Endothelial cell of coronary artery (primary cell): ENCODE measurements at places on chromosomes 12 and 14. TPM values are rescaled to one million over a fixed set of nuclear protein-coding genes. Genes with fewer than 3 reads are reported as not detected.

The TOGARAM1 gene
- 12.1 and 15.7 TPM in 2 replicates for total RNA-seq

The ANO4 gene
- under 0.01 and 0.94 TPM in 2 replicates for total RNA-seq

The IL22 gene
- not detected in 2 replicates for total RNA-seq

The RIN3 gene
- 3.9 and 4.9 TPM in 2 replicates for total RNA-seq

The APOF gene
- not detected in 2 replicates for total RNA-seq

The MFAP5 gene
- total RNA-seq, result under 0.01 and 1.0 TPM in 2 replicates

The ACOT6 gene
- total RNA-seq, result 0.09 TPM in 1 of 2 replicates, not detected in the other

The VDR gene
- total RNA-seq, result 0.27 and 0.47 TPM in 2 replicates

The ANO2 gene
- total RNA-seq, result 33.1 and 41.0 TPM in 2 replicates

The RTL1 gene
- total RNA-seq, result not detected in 2 replicates

The B3GNT4 gene
- under 0.01 TPM in 2 replicates for total RNA-seq

The TNFRSF1A gene
- total RNA-seq, result 48.4 and 99.7 TPM in 2 replicates

The KRT5 gene
- 0.18 and 0.28 TPM in 2 replicates for total RNA-seq

The CCNK gene
- total RNA-seq, result 25.8 and 38.6 TPM in 2 replicates

The CELA1 gene
- not detected in 2 replicates for total RNA-seq

The SIX4 gene
- 2.2 and 2.4 TPM in 2 replicates for total RNA-seq

The TAS2R20 gene
- total RNA-seq, result 1.9 and 4.1 TPM in 2 replicates

The PAX9 gene
- total RNA-seq, result not detected in 2 replicates

The NTN4 gene
- 92.9 and 390 TPM in 2 replicates for total RNA-seq

The BEGAIN gene
- total RNA-seq, result under 0.01 TPM in 1 of 2 replicates, not detected in the other

The C12orf54 gene
- total RNA-seq, result not detected in 2 replicates

The TAS2R50 gene
- total RNA-seq, result 1.8 and 4.0 TPM in 2 replicates

The RDH16 gene
- total RNA-seq, result under 0.01 and 0.28 TPM in 2 replicates

The CD63 gene
- 1,637 and 1,643 TPM in 2 replicates for total RNA-seq

The APAF1 gene
- 24.6 and 34.0 TPM in 2 replicates for total RNA-seq

The SENP1 gene
- total RNA-seq, result 9.4 and 11.2 TPM in 2 replicates

The KRT85 gene
- total RNA-seq, result not detected in 2 replicates

The ACYP1 gene
- total RNA-seq, result 8.4 and 10.8 TPM in 2 replicates

The COL2A1 gene
- total RNA-seq, result not detected in 2 replicates

The RPL10L gene
- not detected in 2 replicates for total RNA-seq

The PRR4 gene
- 0.18 and 0.66 TPM in 2 replicates for total RNA-seq

The EMP1 gene
- total RNA-seq, result 77.0 and 119 TPM in 2 replicates

The SYNDIG1L gene
- not detected in 2 replicates for total RNA-seq

The MNAT1 gene
- 48.6 and 49.3 TPM in 2 replicates for total RNA-seq

The RIPK3 gene
- 2.9 and 3.5 TPM in 2 replicates for total RNA-seq

The FGF6 gene
- total RNA-seq, result not detected in 2 replicates

The KRT74 gene
- total RNA-seq, result not detected in 2 replicates

The JPH4 gene
- total RNA-seq, result not detected in 2 replicates

The SMOC1 gene
- total RNA-seq, result under 0.01 and 0.09 TPM in 2 replicates

The ACSM4 gene
- total RNA-seq, result not detected in 2 replicates

The C14orf180 gene
- total RNA-seq, result not detected in 2 replicates

The TMEM253 gene
- total RNA-seq, result not detected in 2 replicates

The ACRBP gene
- total RNA-seq, result 0.27 and 0.28 TPM in 2 replicates
